ENCODE measurements at places on chromosomes 16 and 17. TPM values are rescaled to one million over a fixed set of nuclear protein-coding genes. Genes with fewer than 3 reads are reported as not detected.

Gene KRTAP9-8
- not detected for total RNA-seq

Gene FN3K
- total RNA-seq = 4.0 TPM

Gene ACE
- total RNA-seq = 80.6 TPM

Gene MPO
- 0.22 TPM for total RNA-seq

Gene CCDC78
- 0.44 TPM for total RNA-seq

Gene TAT
- not detected for total RNA-seq

Gene SGF29
- total RNA-seq = 9.1 TPM

Gene HBM
- not detected for total RNA-seq

Gene ANKRD40CL
- total RNA-seq = not detected

Gene NPIPA8
- total RNA-seq = not detected

Gene AIPL1
- total RNA-seq = not detected

Gene G6PC3
- total RNA-seq = 25.2 TPM

Gene KLHL10
- not detected for total RNA-seq

Gene ABCC11
- total RNA-seq = not detected

Gene SLC47A1
- 0.40 TPM for total RNA-seq

Gene DCAF7
- total RNA-seq = 29.8 TPM

Gene ADAMTS18
- total RNA-seq = 13.9 TPM

Gene PERCC1
- not detected for total RNA-seq

Gene SMPD3
- total RNA-seq = under 0.01 TPM

Gene TMEM235
- 0.22 TPM for total RNA-seq

Measured in lung microvascular endothelial cell (primary cell).